H7 (cell line): ENCODE measurements at places on chromosomes 1 and 21.

GRCh38 chr1:206472024-206472423, 1.7 kb downstream of the IKBKE start:
- DNase-seq, result no peak

- DNase-seq, result no peak
Measured at GRCh38 chr1:4121834-4122512, 221.9 kb upstream of the C1orf174 start.

DNA sequence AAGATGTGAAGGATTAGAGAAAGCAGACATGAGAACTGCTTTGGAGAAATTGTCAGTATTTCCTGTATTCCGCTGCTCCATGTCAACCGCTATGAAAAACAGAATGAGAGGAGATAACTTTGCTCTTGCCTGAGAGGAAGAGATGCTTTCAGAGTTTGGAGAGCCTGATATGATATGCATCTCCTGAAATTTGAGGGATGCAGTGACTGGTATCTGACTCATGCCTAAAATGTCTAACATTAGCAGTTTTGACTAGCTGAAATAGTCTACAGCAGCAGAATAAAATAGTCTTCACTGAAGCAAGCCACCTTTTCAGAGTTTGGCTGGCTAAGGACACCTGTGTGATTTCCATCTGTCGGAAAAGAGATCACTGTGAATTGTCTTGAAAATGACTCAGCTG, 165.8 kb upstream of the LRRC7 start:
- DNase-seq, result no peak

DNA sequence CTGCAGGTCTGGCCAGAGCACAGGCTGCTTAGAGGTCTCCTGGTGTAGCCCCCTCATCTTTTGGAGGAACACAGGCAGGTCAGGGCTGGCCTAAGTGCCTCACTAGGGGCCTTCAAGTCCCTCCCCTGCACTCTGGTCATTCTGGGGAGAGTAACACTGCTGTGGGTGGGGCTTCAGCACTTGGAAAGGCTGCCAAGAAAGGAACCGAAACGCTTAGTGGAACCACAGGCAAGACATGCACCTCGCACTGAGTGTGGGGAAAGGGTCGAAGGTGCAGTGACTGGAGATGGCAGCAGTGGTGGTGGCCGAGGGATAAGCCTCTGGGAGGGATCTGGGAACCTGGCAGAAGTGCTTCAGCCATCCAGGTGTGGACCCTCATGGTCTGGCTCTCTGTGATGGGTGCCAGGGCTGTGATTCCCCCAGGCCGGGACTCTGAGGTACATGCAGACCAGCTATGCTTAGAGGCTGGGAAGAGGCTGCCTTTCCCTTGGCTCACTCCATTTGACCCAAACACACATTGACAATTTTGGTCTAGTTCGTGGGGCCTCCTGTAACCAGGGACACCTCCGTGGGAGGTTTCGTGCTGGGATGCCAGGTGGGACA, 182.9 kb upstream of the CSF3R start:
- DNase-seq, result no peak

DNA sequence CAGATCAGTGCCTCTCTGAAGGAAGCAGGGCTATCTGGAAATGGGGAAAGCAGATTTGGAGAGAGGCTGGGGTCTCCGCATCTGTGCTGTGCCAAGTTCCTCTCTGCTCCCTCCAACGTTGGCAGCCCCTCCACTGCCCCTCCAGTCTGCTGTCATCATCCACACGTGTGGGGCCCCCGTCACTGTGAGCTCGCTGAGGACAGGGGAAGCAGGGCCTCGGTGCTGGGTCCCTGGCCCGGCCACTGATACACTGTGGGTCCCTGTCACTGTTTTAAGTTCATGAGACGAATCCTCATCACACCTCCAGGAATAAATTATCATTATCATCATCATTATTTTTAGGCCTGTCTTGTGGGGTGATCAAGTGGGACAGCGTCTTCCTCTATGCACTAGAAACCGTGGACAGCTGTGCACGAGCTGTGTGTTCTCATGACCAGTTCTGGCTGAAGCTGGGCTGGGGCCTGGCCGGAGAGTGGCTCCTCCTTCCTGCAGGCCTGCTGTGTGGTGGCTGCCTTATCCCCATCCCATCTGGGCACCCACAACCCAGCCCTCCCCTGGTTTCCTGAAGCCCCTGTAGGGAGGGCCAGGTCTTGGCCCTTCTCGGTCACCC, 52.2 kb downstream of the DMRTB1 start:
- DNase-seq, result no peak

DNA sequence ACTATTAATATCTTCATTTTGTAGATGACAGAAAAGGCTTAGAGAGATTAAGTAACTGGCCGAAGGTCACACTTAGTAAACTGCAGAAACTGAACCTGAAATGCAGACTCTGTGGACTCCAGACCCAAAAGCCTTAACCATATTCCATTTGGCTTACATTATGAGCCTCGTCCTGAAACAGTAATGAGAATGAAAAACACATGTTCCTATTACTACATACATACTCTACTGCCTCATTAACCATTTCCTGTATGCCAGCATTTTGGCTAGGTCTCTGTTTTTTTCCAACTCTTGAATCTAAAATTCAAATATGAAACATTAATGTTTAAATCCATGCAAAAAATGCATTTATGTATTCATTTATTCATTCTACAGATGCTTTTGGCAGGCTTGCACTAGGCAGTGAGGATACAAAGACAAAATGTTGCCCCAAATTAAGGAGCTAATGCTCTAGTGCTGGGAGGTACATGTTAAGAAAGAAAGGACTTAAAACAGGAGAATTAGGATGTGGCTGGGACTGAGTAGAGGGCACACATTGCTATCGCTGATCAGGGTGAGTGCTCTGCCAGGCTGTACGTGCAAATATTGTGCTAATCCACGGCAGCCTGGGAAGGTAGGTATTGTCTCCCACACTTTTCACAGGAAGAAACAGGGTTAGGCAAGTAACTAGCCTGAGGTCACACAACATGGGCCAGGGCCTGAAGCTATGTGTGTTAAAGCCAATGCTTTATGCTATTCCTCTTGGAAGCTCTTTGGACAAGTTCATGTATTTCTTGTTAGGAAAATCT, 14.0 kb downstream of the DEGS1 start:
- DNase-seq, result no peak

DNA sequence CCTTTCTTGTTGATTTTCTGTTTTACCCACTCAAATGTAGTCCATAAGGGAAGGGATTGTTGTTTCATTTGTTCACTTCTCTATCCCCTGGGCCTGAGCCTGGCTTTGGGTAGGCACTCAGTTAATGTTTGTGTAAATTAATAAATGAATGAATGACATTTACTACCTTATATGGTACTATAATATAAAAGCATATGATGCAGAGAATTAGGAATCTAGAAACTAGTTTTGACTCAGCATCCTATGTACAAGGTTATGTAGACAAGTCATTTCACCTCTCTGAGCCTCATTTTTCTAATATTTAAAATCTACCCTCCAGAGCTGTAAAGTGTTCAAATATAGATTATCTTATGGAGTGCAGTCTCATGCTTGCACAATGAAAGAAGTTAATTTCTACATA, 68.9 kb upstream of the S1PR1 start:
- no peak for DNase-seq

DNA sequence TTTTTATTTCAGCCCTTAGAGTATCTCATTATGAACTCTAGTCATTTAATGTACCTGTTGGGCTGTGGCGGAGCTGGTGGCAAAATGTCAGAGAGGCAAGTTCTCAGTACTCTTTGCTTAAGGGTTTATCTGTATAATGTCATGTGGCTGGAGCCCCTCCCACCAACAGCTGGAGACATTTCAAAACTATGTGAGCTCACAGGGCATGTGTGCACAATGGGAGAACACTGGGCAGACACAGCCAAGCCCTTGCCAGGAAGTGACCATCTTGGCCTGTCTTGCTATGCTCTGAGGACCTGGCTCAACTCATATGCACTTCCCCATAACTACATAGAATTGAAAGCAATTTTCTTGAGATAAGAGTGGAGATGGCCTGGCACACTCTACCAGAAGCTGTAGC, 296.4 kb downstream of the PTPRU start:
- DNase-seq, result no peak

DNA sequence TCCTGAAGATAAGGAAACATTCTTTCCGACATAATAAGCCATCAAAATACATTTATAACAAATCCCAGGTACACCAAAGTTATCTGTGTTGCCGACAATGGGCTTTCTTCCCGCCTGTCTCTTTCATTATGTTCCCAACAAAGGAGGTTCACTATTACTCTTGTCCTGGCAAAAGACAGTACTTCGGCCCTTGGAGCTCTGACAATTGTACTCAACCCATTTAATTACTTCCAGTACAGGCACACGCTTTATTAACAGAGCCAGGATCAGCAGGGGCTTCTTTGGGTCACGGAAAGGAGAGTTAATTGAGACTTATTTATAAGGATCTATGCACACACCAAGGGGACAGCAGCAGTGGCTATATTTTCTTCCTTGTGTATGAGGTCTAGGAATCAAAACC, 46.6 kb upstream of the DUSP10 start:
- DNase-seq, result no peak

DNA sequence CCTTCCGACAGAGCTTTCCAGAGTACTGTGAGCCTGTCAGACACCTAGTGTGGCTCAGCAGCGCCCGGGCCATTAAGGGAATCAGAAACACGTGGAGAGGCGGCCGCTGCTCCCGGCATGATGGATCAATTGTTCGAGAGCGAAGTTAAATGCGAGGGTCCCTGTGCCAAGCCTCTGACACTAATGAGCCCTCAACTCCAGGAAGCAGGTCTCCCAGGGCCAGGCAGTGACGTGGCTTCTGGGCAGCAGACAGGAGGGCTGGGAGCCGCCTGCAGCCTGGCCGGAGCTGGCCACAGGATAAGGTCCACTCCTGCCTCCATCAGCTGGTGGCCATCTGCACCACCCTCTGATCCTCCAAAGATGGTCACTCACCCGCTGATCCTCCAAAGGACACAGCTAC, 67.5 kb upstream of the CLDN14 start:
- DNase-seq, result no peak

DNA sequence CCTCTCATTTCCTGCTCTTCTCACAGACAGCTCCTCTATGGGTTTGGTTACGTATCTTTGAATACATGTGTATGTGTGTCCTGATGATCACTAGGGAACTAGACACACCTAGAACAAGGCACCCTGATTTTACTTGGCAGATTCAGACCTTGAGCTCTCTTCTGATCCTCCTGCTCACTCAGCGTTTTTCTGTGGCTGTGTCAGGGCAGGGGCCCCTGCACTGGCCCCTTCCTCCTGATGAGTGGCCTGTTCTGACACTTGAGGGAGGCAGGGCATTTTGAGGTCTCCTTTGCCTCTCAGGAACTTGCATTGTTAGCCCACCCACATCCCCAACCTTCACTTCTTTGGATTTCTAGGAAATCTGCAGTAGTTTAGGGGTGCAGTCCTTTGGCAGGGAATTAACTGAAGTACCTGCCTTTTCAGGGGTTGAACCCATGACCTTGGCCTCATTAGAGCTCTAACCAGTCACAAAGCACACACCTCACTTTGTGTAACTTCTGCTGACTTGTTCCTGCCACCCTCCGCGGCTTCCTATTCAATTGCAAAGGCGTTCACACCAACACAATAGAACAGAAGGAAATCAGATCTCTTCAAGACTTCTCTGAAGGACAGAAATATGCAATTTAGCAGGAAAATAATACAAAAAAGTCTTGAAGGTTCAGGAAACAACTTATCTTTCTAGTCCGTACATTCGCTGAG, 8.8 kb downstream of the SMYD2 start:
- peak; percentile 44 for DNase-seq

DNA sequence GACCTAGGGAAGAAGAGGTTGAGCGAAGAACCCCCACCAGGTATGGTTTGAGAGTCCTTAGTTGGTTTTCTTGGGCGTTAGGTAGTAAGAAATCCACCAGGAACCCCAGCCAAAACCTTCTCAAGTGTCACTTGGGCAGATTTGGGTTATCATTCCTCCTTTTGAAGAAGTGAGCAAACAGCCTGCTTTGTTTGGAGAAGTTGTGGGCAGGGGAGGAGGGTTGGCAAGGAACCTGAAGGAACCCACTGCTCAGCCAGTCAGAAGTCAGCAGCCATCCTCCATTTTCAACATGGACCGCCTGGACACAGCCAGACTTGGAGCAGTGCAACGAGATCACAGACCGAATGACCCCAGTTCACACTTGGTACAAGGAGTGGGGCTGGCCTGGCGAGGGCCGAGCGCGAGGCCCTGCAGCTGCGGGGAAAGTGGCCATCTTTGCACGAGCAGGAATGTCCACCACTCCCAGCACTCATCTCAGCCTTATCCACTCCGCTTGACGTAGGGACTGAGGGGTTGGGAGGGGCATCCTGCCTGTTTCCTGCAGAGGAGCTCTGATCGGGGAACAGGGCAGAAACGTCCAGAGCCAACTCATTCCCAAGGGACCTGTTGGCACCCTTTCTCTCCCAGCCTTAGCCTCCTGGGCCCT, 7.2 kb downstream of the ADPRS start:
- DNase-seq, result peak; percentile 28

DNA sequence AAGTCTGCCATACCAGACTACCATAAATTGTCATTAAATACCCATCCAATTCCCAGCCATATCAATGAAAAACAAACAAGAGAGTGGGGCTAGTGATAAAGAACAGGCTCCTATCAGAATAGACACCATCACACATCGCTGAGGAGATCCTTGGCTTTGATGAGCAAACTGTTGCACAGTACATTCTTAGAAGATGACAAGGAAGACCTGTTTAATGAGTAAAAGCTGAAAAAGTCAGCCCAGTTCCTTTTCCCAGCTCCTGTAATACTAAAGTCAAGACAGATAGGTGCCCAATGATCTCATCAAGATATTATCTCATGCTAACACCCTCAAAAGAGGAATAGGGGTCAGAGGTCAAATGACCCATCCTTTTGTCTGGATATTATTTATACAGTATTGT, 164.5 kb upstream of the COA6 start:
- no peak for DNase-seq

- peak; percentile 98 for DNase-seq
Measured at GRCh38 chr1:228275430-228276173, 67.8 kb downstream of the OBSCN start.

DNA sequence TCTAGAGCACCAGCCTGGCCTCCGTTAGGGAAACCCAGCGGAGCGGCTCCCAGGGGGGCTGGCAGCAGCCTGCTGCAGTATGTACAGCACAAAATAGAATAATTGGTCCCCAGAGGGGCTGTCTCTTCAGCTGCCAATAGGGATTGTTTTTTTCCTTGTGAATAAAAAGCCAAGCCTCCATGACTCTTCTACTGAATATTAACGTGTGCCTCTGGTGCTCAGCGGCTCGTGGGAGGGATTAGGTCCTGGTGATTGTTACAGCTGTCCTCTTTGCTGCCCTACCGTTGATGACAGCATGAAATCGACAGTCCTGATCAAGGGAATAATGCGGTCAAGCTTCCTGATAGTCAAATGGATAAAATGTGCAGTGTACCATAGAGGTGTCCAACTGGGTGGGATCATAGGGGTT, 190.7 kb upstream of the RUNX1 start:
- DNase-seq, result no peak

GRCh38 chr1:111750856-111751255, 4.8 kb upstream of the DDX20 start:
- no peak for DNase-seq

- no peak for DNase-seq
Measured at GRCh38 chr1:187009320-187009719, 180.6 kb downstream of the PLA2G4A start.
